ENCODE measurements at places on chromosomes 5 and 9.
A peak's percentile ranks its signal among the peaks of the same experiment; 100 is the strongest.

DNA sequence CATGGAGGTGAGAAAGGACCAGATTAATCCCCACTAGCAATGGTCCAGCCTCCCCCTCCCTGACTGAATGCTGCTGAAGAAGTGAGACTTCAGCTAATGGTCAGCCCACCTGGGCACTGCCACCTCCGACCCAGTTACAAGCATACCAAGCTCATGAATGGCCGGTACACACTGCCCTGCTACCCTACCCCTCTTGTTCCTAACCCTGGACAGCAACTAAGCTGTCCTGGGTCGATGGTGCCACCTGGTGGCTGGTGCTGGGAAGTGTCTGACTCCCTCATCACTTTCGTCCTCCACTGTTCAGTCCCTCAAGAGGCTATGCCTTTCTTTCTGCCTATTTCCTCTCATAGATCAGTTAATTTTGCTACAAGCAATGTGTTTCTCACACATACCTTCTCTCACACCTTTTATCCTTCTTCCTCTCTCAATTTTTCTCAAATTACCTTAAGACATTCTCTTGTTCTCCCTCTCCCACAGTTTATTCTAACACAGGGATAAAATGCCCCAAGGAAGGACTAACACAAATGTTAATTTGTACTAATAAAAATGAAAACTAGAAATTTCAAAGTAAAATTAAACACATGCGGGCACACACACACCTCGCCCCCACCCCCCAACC, 42.4 kb downstream of the PAX5 start:
- DNase-seq, result no peak

DNA sequence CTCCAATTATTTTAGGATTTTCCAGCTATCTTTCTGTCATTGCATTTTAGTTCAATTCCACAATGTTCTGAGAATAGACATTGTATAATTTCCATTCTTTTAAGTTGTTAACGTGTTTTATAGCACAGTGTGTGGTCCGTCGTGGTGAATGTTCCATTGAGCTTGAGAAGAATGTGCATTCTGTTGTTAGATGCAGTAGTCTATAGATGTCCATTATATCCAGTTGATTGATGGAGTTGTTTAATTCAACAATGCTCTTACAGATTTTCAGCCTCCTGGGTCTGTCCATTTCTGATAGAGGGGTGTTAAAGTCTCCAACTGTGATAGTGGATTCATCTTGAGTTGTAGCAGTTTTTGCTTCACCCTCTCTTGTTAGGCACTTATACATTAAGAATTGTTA, 1587.7 kb upstream of the NUDT12 start:
- no peak for DNase-seq

DNA sequence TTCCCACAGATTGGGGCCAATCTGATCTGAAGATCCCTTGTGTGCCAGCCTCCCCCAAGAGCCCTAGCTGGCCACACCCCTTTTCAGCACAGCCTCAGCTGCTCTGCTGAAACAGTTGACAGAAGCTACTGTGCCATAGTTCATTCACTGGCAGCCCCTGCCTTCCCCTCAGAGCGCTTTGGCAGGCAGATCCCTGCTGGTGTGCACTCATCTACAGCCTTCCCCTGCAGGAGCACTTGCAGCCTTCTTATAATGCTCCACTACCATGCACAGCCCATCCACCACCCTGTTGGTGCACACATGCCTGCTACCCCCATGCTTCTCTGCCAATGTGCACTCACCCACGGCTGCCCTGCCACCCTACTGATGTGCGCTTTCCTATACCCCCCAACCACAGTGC, 471.3 kb downstream of the MTRR start:
- no peak for DNase-seq

DNA sequence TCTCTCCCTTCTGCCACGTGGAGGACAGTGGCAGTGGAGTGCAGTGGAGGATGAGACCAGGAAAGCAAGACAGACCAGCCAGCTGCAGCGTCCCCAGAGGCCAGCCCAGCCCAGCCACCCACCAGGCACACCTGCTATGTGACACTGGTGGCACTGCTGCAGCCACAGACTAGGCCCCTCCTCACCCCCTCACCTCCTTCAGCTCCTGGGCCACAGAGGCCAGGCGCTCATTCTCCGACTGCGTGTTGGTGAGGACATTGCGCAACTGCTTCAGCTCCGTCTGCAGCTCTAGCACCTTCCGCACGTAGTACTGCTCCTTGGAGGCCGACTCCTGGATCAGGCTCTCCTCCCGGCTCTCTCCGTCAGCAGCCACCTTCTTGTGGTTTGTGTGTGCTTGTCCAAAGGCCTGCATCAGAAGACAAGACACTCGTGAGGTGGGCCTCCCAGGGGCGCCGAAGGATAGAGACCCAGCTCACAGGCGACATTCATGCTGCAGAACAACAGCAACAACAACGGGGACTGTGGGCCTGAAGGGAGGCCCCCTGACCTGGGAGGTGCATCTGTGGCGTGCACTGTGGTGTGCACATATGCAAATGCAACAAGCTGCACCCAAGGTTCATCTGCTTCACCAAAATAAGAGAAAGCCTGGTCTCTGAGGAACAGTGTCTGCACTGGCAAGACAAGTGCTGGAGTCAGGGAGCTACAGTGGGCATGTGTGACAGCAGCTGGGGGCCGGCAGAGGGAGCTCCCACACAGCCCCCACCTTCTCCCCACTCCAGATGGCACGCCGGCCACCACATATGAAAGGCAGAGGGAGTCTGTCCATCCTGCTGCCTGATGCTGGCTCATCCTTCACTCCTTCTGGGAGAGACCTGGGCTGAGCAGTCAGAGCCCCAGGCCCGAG, 35.5 kb downstream of the BICD2 start:
- no peak for DNase-seq

- DNase-seq, result no peak
Measured at GRCh38 chr9:92756792-92757191, 7.8 kb downstream of the BICD2 start.

GRCh38 chr5:64807520-64807919, 38.8 kb downstream of the CWC27 start:
- DNase-seq, result no peak

DNA sequence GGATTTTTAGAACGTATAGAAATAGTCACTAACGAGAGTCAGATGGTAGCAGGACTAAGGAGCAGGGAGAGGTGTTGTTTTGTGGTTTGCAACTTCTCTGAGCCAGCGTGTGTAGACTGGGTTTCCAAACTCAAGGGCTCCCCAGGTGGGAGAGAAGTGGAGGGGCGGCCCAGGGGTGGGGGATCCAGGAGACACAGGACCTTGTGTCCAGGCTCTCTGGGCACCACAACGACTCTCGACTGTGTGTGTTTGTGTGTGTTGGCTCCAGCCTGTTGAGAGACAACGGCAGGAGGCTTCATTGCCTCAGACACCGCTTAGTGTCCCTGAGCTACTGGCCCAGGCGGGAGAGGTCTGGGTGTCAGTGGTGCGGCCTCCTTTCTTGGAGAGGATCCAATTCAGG, 934 bp upstream of the FCN1 start:
- no peak for DNase-seq

DNA sequence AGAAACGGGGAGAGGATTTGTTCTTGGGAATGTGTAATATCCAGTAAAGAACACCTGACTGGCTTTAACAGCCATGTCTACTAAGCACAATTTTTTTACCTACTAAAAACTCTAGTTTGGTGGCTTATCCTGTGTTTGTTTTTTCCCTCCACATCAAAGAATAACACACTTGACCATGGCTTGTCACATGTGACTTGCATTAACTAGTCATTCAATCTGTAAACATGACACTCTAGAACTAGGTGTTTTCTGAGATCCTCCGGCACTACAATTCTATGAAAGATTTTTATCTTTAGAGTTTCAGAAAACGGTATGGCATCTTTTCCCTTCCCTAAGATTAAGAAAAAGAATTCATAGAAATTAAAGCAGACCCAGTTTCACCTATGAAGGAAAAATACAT, 103.7 kb downstream of the CEMIP2 start:
- DNase-seq, result no peak

DNA sequence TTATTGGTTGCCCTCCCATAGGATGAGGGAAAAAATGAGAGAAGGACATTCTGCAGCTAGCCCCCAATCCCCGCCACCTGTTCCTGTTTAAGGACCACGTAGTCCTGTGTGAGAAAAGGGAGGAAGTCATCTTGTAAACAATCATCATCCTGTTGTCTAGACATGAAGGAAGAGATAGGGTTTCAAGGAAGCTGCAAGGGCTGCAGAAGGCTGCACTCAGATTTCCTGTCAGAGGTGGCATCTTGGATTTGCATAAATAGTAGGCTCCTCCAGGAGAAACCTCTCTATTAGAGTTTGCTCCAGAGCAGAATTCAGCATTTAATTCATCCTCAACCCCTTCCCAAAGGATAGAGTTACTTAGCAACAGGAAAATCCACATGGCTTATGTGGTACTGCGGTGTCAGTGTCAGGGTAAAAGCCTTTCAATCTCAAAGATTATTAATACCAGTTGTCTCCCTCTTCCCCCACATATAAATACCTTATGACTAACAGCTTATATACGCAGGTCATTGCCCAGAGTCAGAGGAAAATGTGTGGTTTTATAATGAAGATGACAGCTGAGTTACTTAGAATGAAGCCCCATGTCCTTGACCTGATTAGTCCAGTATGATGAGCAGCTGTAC, 4.6 kb upstream of the DNAJC18 start:
- peak; percentile 47 for DNase-seq

GRCh38 chr5:6914347-6914746, 201.1 kb downstream of the TENT4A start:
- DNase-seq, result no peak

DNA sequence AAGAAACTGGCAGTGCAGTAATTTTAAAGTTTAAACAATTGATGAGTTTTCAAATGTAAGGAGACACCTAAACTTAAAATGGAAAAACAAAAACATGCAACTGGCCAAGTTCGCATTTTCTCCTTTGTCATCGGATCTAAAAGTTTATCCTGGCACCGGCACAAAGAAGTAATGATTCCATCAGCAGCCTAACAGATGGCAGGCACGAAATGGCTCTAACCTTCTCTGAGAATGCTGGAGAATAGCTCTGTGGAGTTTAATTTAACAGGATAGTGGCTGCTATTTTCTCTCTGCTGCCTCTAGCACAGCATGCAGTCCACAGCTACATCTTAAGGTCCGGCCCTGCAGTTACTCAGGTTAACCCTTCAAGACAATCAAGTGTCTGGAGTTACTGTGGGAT, 82.2 kb downstream of the PRELID2 start:
- DNase-seq, result peak; percentile 16

- no peak for DNase-seq
Measured at GRCh38 chr9:7533376-7534090, 266.0 kb downstream of the DMAC1 start.

- DNase-seq, result no peak
Measured at GRCh38 chr9:15221746-15222145, 85.3 kb downstream of the TTC39B start.

GRCh38 chr5:150641006-150641570, 628 bp downstream of the SYNPO start:
- no peak for DNase-seq

GRCh38 chr9:133691191-133691590, 47.0 kb downstream of the SARDH start:
- DNase-seq, result no peak

- DNase-seq, result no peak
Measured at GRCh38 chr5:147359101-147359500, 124.3 kb downstream of the STK32A start.

DNA sequence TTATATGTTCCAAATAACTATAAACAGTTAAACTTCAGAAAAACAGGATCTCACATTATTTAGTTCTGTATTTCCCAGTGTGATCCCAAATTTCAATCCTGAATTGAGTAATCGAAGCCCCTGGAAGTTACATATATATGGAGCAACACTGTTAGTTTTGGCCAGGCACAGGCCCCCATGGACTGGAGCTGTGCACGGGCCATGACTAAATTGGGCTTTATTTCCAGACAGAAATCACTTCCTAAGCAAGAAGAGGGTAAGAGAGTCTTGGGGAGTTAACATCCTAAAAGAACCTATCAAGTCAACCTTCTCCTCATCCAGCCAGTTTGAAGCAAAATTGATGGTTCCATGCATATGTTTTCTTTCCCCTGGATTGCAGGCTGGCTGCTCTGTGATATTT, 393.0 kb downstream of the TMEM167A start:
- no peak for DNase-seq

DNA sequence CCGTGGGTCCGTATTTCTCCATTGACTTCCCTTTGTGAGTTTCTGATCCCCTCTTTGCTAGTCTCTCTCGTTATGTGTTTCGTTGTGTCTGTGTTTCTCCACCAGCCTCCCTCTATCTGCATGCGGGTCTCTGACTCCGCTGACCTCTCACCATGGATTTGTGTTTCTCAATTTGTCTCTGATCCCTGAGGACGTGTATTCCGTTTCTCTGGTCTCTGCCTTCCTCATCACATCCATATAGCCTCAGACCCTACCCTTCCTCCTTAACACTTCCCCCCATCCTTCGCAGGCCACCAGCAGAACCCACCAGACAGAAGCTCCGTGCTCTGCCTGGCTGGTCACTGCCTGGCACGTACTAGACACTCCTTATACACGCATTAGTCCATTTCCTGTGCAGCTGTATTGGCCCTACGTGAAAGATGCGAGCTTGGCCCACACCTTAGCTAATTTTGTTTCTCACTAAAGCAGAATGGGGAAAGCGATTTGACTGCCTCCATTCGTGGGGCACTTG, 631 bp downstream of the B4GALT7 start:
- DNase-seq, result no peak

GRCh38 chr9:123089040-123089439, 55.6 kb downstream of the GPR21 start:
- no peak for DNase-seq

DNA sequence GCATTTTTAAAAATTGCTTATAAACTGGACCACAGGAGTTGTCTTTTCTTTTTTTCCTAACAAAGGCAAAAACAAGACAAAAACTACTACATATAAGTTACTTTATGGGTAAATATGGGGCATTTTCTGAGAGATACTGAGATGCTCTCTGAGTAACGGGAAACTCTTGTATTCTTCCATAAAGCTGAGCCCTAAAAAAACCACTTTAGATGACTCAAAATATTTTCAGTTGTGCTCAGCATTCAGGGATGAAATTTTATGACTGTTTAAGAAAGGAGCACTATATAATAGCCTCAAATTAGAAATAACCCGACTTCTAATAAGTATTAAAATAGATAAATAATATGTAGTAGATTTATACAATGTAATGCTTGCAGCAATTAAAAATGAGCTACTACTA, 644.5 kb downstream of the KCTD16 start:
- DNase-seq, result no peak

GRCh38 chr5:109866051-109866450, 176.3 kb downstream of the MAN2A1 start:
- no peak for DNase-seq

DNA sequence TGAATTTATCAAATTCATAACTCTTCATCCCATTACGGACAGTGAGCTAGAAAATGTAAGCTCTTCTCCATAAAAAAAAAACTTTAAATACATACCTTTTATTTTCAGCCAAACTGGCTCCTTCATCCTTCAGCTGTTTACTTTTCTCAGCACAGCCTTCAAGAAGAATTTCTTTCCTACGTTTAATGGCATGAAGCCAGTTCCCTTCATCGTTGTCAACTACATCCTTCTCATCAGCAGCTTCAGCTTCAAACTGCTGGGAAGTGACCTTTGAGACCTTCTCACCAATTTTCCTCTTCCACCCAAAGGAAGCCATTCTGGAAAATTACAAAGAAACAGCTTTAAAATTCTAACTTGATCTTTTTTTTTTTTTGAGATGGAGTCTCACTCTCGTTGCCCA, 9.1 kb downstream of the TTC33 start:
- no peak for DNase-seq

- no peak for DNase-seq
Measured at GRCh38 chr5:55033568-55033967, 9.5 kb downstream of the GZMK start.

Measured in lung (tissue), 17 donors.